Hepatocyte (in vitro differentiated cells): ENCODE measurements at places on chromosomes 16 and 17. TPM values are rescaled to one million over a fixed set of nuclear protein-coding genes. Genes with fewer than 3 reads are reported as not detected.

- no peaks in the 10 kb centered on the region for H3K36me3 ChIP-seq
- peaks cover 12% of the 10 kb centered on the region for H3K4me1 ChIP-seq
- no peak for DNase-seq
These were observed 45.3 kb upstream of the SREBF1 start for GRCh38 chr17:17882082-17882581.

DNA sequence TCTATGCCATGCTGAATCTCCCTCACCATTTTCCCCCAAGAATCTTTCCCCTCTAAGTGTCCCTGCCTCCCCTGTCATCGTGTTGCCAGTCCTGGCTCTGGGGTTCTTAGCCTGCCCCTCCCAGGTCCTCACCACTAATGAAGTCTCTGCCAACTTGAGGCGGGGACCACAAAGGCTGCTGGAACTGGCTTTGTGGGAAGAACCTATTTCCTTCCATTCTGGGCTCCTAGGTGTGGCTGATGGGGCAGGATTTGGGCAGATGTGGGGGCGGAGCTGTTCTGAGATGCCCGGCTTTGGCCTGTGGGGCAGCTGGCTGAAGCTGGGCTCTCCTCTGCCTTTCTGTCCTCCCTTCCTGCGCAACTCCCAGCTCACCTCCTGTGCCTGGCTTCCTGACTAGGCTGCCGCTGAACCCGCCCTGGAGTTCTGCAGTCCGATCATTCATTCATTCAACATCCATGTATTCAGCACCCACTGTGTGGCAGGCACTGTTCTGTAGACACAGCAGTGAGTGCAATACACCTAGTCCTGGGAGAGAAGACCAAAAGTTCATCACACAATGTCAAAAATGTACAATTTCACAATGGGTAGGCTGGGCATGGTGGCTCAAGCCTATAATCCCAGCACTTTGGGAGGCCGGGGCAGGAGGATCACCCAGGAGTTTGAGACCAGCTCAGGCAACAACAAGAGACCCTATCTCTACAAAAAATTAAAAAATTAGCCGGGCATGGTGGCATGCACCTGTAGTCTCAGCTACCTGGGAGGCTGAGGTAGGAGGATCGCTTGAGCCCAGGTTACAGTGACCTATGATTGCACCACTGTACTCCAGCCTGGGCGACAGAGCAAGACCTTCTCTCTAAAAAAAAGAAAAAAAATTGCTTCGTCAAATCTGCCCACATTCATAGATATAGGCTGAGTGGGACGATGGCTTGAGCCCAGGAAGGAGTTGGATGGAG, 1.9 kb upstream of the SNN start:
- H3K4me1 ChIP-seq: peaks cover 10% of the 10 kb centered on the region
- no peak overlapping the region for H3K4me3 ChIP-seq
- H3K27me3 ChIP-seq: no peaks in the 10 kb centered on the region
- no peaks in the 10 kb centered on the region for H3K36me3 ChIP-seq
- H3K27ac ChIP-seq: no peak overlapping the region

- no peaks in the 10 kb centered on the region for H3K36me3 ChIP-seq
- no peaks in the 10 kb centered on the region for H3K27me3 ChIP-seq
- DNase-seq: peak; percentile 71
- H3K27ac ChIP-seq: peak overlapping the region; percentile 86
- H3K4me1 ChIP-seq: peaks cover 38% of the 10 kb centered on the region
These were observed 21.2 kb upstream of the MTSS2 start for GRCh38 chr16:70706948-70707465.

DNA sequence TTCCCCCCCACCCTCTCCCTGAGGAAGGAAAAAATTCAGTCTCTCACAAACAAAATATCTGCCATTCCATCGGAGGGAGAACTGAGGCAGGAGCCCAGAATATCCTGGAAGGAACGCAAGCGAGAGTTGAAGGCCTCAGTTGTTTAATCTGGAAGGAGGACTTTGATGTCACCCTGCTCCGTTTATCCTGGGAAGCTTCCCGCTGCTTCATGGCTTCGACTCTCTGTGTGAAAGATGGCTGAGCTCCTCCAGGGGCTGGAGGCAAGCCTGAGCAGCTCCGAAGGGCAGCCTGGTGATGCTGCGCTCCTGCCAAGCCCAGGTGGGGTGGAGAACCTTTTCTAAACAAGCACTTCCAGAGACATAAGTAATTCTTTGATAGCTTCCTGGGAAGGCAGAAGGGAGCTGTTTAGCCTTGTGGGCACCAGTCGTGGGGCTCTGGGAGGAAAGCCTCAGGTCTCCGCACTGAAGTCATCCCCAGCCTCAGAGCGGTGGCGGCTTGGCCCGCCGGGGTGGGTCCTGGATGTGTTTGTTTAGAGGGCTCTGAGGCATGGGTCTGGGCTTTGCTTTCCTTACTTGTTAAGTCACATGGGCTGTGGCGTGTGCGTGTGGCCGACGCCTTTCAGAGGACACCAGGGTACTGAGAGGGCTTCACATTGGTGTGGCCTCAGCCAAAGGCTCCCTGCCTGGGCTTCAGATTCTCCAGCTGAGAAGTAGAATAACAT, 7.9 kb downstream of the NKD1 start:
- H3K4me3 ChIP-seq: no peak overlapping the region
- DNase-seq: no peak
- H3K4me1 ChIP-seq: peaks cover 5% of the 10 kb centered on the region
- no peaks in the 10 kb centered on the region for H3K27me3 ChIP-seq

Gene TMEM238L
- total RNA-seq: 1.0 and 1.3 TPM in 2 replicates

Gene SLC35G6
- 0.24 TPM in 1 of 2 replicates, not detected in the other for total RNA-seq

- peak overlapping the region; percentile 99 for H3K27ac ChIP-seq
- peak; percentile 70 for DNase-seq
- H3K36me3 ChIP-seq: no peaks in the 10 kb centered on the region
- no peak overlapping the region for H3K4me3 ChIP-seq
These were observed 10.9 kb upstream of the COL1A1 start for GRCh38 chr17:50212121-50212843.

- no peak overlapping the region for H3K4me3 ChIP-seq
- no peak overlapping the region for H3K27ac ChIP-seq
- H3K4me1 ChIP-seq: no peaks in the 10 kb centered on the region
- H3K36me3 ChIP-seq: no peaks in the 10 kb centered on the region
- H3K27me3 ChIP-seq: peaks cover 14% of the 10 kb centered on the region
These were observed 489.0 kb downstream of the NPIPA7 start for GRCh38 chr16:16867973-16868372.

Gene CDH13
- total RNA-seq: 1.5 and 2.7 TPM in 2 replicates

Gene SLC38A8
- total RNA-seq: not detected in 2 replicates

GRCh38 chr17:7468804-7469389, 10.5 kb downstream of the ZBTB4 start:
- H3K4me3 ChIP-seq: no peak overlapping the region
- DNase-seq: no peak
- H3K4me1 ChIP-seq: no peaks in the 10 kb centered on the region
- peak overlapping the region; percentile 20 for H3K27ac ChIP-seq

DNA sequence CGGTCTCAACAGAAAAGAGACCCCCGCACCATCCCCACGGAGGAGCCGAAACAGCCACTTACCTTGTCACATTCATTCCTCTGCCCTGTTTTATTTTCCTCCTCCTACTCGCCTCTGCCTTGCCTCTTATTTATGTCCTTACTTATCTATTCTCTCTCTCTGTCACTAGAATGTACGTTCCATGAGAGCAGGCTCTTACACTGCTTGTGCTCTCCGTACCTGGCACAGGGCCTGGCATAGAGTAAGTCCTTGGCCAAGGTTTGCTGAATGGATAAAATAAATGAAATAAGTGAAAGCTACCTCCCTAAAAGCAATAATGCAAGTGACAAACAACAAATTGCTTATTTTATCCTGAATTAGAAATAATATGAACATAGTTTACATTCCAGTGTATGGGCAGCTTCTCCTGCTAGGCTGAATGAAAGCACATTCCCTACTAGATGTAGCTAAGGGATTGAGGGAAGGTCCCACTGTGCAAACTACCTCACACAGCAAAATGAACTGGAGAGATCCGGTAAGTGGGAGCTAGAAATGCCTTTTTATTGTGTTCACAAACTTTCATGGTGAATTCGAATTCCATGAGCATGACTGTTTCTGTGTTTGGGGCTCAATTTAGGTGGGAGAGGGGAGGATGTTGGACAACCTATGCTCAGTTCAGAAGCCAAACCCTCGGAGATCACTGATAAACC, 173.1 kb downstream of the PARN start:
- no peak overlapping the region for H3K27ac ChIP-seq
- no peak for DNase-seq
- H3K27me3 ChIP-seq: no peaks in the 10 kb centered on the region
- no peaks in the 10 kb centered on the region for H3K36me3 ChIP-seq
- H3K4me1 ChIP-seq: no peaks in the 10 kb centered on the region
